ENCODE measurements at places on chromosomes 3 and 15.

DNA sequence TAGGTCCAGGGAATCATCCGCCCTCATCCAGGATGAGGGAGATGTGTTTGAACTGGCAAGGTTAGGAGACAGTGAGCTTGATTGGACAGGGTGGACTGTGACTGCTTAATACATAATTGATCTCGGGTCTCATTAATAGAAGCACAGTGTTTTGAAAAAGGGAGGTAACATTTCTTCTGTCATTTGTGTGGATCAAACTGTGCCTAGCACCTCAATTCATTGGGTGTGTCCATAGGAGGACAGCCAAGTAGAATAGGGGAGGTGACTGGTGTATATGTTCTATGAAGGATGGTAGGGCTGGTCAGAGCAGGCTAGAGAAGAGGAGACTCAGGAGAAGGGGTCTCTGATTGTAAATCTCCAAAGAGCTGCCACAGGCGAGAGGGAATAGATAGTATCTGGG, 2.8 kb upstream of the INSYN1 start:
- no peak for DNase-seq

GRCh38 chr3:149333176-149333859, at the start of gene TM4SF18:
Gene TM4SF18, minus strand, starts transcription at chr3:149333636. Its CDS starts 254 bp downstream, at chr3:149333382.
- peak; percentile 29 for DNase-seq

- DNase-seq: peak; percentile 23
These were observed 54.2 kb downstream of the DTWD1 start for GRCh38 chr15:49675041-49675440.

DNA sequence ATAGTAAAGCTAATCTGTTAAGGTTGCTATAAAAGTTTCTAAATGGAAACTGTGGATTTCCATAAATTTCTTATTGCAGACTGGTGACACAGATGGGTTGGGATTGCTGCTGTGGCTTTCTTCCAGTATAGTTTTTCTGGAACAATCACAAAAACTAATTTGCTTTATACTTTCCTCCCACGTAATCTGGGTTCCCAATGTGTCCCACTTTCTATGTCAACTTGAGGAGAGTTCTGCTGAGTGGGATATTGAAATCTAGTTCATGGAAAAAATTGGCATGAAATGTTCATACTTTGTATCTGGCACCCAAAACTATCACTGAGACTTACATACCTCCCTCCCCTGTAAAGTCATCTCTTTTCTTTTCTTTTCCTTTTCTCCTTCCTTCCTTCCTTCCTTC, 126.8 kb downstream of the TGFBR2 start:
- no peak for DNase-seq

DNA sequence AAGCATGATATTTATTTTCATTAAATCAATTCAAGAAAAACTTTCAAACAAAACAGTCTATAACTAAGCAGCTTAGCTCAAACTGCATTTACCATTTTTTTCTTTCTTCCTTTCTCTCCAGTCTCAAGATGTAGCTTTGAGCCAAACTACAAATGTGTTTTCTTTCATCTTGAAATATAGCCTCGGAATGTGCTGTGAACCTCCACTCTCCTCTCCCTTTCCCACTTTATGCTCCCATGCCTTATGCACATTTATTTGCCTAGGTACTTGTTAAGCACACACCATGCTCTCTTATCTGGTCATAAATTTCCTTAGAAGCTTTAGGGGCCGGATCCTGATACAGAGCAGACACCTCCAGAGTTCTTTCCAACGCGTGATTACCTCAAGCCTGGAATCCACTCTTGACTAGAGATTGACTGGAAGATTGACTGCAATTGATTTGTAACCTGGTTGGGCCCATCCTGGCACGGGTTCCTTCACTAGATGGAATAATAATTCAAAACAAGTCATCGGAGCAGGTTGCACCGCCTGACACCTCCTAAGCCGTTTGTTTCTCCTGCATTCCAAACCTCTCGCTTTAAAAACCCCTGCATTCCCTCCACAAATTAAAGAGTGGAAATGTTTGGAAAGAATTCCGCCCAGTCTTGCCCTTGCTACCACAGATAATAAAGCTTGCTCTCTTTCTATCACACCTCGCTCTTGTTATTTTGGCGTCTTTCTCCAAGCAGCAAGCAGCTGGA, 344.7 kb downstream of the CHL1 start:
- peak; percentile 13 for DNase-seq

- no peak for DNase-seq
These were observed 18.5 kb downstream of the SHQ1 start for GRCh38 chr3:72829701-72830100.

- DNase-seq: peak; percentile 4
These were observed 326.2 kb downstream of the CTNNB1 start for GRCh38 chr3:41525303-41526064.

DNA sequence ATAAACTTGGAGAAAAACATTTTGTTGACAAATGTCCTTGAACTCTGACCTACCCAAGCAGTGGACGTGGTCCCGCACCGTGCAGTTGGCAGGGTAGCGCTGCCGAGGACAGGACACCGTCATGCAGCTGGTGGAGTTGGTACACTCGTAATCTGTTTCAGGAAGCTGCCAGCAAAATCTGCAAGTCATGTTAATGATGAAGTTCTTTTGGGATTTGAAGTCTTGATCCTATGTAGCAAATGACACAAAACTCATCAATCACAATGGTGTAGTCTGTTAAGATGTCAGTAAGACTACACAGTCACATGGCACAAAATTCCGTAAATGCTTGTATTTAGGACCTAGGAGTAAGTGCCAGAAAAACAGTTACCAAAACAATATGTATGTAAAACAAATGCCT, 5.5 kb downstream of the TM2D3 start:
- DNase-seq: no peak

DNA sequence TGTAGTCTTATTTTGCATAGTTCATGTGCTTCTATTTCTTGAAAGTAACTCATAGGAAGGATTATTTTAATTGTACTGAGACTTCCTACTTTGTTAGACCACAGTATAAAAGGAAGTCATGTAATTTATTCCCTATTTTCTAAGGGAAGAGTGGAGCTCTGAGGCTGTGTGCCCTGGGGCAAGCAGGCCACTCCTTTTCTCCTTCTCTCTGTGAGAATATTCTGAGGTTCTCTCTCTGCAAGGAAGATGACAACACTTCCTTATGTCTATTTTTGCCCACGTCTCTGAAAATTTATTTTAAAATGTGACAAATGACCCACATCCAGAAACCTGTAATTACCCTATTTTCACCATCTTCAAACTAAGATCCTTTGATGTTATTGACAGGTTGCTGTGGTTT, 11.0 kb downstream of the KCTD6 start:
- DNase-seq: no peak

GRCh38 chr15:63042877-63043334, 359 bp downstream of the TPM1 start:
- DNase-seq: no peak

- no peak for DNase-seq
These were observed 17.4 kb upstream of the COL8A1 start for GRCh38 chr3:99620976-99621375.

GRCh38 chr15:39735120-39735717, 47.4 kb downstream of the FSIP1 start:
- no peak for DNase-seq

DNA sequence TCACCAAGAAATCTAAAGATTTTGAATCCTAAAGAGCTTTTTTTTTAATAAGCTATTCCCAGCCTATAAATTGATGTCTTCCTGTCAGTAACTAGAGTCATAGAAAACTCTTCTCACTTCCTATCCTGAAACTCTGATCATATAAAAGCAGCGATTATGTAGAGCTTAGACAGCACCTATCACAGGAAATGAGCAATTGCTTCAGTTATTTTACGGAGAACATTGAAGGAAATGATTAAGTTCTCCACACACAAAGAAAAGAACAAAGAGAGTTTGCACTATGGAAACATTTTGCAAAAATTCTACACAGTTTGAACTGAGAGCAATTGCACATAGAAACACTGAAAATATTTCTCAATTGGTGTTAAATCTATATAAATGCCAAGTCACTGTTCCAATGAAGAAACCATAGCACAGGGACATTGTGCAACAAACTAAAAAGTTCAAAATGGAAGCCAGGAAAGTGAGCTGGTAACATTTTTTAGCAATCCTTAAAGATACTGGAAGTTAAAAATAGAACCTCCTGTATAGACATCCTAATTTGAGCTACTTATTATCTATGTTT, 291.5 kb upstream of the ARHGEF26 start:
- DNase-seq: no peak

- DNase-seq: peak; percentile 61
These were observed 20.3 kb downstream of the FAM98B start for GRCh38 chr15:38474155-38474757.

DNA sequence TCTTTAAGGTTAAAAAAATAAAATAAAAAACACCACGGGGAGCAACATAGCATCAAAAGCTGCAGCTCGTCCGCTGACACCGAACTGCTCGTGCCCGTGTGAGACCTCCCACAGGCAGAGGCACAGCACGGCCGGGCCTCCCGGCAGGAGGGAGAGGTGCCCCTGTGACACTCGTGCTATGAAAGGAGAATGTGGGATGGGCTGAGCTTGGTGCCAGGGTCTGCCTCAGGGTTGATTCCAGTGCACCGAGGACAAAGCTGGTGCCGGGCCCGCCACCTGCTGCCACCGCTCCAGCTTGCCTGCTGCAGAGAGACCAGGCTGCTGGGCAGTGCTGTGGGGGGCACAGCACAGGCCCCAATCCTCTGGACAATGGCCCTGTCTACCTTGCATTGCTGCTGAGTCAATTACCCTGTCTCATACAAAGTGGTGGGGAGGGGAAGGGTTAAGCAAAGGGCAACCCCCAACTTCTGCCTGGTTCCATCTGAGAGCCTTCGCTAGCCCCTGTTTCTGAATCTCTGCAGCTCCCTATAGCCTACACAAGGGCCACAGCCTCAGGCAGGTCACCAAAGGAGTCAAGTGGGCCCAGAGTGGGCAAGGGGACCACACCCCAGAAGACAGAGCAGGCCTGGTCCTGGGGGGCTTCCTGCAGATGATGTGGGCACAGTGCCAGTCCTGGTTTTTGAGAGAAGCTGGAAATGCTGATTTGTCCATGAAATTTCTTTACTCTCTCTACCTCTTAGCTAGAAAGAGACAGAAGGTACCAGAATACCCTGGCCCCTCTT, 74.0 kb upstream of the SNRPA1 start:
- no peak for DNase-seq

GRCh38 chr3:98962189-98962930, 60.9 kb upstream of the DCBLD2 start:
- DNase-seq: no peak

- no peak for DNase-seq
These were observed 536.3 kb upstream of the ZNF717 start for GRCh38 chr3:76321614-76322013.

DNA sequence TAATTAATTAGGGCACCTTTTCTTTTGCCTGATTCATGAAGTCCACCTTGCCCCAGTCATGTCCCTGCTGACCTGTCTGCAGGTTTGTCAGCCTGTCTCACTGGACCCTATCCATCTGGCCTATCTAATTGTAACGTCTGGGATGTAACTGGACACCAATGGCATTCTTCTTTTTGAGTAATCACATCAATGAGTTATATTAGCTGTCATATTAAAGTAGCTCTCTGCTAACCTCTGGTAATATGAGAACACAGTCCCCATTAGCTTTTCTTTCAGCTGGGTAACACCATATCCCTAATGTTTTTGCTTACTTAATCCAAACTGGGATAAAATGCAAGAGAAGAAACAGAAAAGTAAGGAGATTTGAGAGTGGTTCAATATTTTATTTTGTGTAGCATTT, 166.2 kb upstream of the VEPH1 start:
- DNase-seq: no peak

All from GM23338 (cell line).